NCI-H1930 (cell line): ENCODE measurements at places on chromosomes 2 and 18.

- DNase-seq, result no peak
Observed at GRCh38 chr18:11587432-11587831, 22.0 kb upstream of the SLC35G4 start.

GRCh38 chr18:13559754-13560153 lies 166.6 kb downstream of the FAM210A start:
- no peak for DNase-seq

DNA sequence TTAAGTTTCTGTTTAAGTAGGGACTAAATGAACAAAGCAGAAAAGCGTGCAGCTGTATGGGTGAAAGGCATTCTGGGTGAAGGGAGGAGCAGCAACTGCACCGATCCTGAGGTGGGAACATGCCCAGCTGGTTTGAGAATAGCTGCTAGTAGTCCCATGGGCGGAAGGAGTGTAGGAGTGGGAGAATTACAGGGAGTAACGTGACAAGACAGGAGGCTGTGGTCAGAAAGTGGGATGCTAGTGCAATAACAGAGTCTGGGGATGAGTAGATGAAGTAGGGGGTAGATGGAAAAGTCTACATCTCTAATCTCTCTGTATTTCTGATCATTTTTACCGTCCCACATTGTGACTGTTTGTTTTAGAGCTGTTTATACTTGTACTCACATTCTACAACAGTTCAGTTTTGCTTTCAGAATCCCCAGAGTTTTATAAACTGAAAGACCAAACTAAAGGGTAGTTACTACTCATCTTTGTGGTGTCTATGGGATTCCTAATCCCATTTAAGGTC lies 118.9 kb downstream of the LCLAT1 start:
- no peak for DNase-seq

DNA sequence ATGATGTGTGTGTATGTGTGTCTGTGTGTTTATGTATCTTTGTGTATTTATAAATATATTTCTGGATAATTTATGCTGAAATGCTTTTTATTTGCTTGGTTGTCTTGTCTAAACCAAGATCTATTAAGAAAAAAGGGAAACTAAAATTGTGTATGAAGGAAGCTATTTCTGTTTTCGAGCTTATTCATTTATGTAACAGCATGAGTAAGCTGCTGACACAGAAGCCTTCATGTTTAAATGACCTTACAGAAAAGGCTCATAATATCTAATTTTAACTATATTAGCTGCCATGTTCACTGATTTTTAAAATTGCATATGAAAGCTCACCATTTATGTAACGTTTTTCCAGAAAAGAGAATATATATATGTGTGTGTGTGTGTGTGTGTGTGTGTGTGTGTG lies 392.8 kb downstream of the PTH2R start:
- no peak for DNase-seq

DNA sequence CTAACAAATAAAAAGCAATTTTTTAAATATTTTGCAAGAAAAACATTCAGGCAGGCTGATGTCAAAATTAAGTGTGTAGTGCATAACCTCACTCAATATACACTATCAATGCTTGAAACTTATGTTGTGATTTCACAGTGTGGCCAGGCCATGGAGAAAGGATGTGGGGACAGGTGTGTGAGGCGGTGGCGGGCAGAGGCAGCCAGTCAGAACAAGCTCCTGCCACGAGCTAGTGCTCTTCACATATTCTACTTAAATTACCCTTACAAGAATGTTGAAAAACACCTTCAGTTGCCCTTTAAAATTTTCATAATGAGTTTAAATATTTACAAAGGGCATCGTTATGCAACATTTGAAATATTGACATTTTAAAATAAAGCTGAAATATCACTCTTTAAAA lies 43.2 kb downstream of the CYB5A start:
- DNase-seq, result no peak
